GM18507 (cell line): ENCODE measurements at places on chromosomes 2 and 18.

- DNase-seq: peak; percentile 2
Measured at GRCh38 chr2:30584116-30584515, 137.1 kb downstream of the LCLAT1 start.

DNA sequence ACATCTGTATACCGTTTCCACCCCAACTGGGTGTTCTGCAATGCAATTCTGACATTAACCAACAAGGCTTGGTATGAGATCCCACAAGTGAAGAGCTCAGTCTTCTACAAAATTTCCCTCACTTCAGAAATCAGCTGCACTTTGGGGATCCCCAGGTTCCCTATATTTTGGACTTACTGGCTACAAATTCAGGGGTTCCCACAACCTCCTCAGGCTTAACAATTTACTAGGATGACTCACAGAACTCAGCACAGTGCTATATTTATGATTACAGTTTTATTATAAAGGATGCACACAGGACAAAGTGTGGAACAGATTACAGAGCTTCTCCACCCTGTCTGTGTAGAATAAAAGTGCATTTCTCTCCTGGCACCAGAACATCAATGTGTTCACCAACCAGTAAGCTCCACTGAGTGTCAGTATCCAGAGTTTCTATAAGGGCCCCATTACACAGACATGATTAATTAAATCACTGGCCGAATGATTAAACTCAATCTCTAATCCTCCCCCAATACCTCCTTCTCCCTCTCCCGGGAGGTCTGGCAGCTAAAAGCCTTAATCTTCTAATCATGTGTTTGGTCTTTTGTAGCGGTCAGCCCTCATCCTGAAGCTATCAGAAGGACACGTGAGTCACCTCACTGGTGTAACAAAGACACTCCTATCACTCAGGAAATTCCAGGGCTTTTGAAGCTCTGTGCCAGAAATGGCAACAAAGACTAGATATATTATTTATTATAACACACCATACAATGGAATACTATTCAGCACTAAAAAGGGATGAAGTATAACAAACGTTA lies 84.6 kb downstream of the SLC66A3 start:
- no peak for DNase-seq

- no peak for DNase-seq
Measured at GRCh38 chr2:178159966-178160365, 34.3 kb upstream of the OSBPL6 start.

DNA sequence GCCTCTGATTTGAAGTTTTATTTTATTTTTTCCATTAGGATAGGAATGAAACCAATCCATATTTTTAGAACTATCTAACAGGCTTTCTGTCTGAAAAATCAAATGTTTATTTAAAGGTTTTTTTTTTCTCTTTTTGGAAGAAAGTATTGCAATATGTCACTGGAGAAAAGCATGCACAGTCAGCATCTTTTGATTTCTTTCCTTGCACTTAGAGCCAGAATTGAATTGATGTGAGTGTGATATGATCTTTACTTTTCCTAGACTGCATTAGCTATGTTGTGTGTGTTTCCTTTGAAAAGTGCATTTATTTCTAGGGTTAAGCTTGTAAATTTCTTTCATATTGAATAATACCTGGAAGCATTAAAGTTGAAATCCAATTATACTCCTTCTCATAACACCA lies 87.6 kb downstream of the ASXL3 start:
- no peak for DNase-seq

GRCh38 chr2:6946722-6947121 lies 29.5 kb downstream of the RNF144A start:
- DNase-seq: no peak

DNA sequence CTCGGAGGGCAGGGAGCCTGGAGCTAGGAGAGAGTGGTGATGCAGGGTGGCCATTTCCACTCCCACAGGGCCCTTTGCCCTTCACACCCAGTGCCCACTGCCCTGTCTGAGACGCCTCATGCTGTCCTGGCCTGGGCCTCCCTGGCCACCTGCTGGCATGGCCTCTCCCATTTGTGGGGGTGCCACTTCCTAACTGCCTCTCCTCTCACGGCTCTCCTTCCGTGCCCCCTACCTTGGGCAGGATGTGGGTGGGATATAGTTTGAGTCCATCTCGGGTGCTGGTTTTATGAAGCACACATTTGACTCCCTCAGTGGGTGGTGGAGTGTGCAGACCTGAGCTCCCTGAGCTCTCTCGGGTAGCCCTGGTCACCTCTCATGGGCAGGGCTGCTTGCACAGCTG lies 46.0 kb downstream of the DGKD start:
- DNase-seq: no peak

DNA sequence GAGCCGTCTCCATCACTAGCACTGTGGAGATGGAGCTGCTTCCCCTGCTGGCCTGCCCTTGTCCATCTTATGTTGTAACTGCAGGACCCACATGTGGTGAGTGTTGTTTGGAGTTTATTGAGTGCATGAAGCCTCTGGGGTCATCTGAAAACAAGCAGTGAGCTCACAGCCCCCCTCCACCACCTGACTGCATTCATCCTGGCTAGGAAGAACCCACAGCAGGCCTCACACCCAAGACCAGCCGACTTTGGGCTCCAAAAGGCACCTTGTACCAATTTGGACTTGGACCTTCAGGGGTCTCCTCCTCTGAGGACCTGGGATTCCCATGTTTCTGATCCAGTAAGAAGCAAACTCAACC lies 116.1 kb downstream of the TWIST2 start:
- no peak for DNase-seq

- no peak for DNase-seq
Measured at GRCh38 chr2:162025121-162025911, 48.7 kb downstream of the DPP4 start.

GRCh38 chr2:189439342-189439741 lies 1.9 kb upstream of the WDR75 start:
- no peak for DNase-seq

DNA sequence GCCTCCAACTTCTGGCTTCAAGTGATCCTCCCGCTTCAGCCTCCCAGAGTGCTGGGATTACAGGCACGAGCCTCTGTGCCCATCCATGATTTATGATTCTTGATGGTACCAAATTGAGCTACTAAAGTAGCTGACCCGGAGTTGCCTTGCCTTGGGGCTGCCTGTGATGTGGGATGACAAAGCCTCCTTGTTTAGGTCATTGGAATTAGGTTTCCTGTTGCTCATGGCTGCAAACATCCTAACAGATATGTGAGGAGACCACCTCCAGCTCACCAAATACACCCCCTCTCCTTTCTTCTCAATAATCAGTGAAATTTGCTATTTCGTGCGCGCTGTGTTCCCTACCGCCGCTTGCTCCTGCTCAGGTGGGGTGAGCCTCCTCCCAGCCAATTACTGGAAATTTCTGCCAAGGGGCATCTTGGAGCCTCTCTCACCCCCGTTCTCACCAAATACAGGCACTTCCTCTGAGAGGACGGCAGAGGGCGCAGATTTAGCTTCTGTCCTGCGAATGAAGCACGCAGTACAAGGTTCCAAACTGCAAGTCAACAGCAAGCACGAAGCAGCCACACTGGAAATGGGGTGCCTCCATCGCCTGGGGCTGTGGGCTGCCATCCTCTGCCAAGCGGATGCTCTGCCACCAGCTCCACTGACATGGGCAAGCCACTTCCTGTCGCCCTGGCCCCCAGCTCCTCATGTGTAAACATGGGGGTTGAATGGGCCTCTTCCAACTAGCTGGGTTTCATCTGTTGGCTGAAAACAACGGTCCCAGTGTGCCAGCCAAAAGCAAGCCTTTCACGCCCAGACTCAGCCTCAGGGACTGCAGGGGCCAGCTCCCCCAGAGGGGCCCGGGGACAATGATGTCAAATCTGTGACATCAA lies 71.7 kb downstream of the NCAPH start:
- DNase-seq: peak; percentile 71

GRCh38 chr18:61833978-61834377 lies 58.8 kb downstream of the RNF152 start:
- no peak for DNase-seq

GRCh38 chr2:164722616-164723338 lies 101.5 kb upstream of the GRB14 start:
- no peak for DNase-seq

DNA sequence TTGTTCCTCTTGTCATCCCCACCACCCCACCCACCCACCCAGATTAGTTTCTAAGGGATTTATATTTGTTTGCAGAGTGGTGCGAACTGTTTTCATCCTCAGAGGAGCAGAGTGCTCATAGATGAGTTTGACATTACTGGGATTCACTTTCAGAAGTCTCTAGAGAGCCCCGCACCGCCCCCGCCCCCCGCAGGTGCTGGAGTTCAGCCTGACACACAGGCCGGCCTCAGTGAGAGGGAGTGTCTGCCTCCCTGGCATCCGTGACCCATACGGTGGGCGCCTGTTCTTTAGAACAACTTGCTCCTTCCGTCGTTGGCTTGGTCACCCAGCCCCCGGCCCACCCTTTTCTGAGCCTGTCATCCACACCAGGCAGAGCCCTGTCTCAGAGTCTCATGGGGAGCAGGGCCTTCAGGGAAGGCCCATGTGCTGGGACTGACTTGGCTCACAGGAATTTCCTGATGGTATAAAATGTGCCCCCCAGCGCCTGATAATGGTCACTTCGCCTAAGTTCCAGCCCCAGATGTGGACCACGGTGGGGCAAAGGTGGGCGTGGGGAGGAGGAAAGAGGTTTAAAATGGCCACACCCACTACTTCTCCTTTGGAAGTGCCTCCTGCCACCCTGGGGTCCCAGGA lies 44.3 kb downstream of the HPCAL1 start:
- no peak for DNase-seq

DNA sequence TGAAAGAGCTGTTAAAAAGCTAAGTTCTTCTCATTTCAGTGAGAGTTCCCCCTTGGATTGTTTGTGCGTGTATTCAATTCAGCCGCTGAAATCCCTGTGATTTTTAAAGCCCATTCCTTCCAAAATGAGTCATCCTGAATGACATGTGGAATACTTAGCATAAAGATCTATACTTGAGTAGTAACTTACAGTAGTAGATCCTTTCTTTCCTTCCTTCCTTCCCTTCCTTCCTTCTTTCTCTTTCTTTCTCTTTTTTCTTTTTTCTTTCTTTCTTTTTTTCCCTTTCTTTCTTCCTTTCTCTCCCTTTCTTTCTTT lies 18.2 kb upstream of the SOX11 start:
- no peak for DNase-seq

DNA sequence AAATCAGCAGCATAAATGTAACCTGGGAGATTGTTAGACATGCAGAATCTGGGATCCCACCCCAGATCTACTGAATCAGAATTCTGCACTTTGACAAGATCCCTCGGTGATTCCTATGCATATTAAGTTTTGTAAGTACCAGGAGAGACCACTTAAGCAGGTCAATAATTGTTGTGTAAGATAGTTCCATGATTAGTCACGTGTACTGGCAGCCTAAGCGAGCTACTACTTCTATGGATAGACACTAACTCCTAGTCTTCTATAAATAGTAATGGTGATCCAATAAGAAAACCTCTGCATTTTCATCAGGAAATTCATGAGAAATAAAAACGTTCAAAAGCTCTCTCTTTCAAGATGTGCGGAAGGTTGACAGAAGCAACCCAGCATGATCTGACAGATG lies 988.2 kb upstream of the CHAC2 start:
- no peak for DNase-seq

DNA sequence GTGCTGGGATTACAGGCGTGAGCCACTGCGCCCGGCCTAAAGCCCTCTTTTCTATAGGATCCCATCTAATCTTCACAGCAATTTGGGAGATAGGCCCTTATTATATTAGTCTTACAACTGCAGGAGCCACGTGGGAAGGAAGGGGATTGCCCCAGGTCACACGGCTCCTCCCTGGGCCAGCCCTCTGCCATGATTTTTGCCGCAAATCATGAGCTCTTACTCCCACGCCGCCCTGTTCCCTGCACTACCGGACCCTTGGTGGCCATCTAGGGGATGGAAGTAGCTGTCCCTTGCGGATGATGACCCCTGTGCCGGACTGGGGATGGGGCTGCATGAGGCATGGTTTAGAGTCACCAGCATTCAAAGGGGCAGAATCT lies 28.4 kb upstream of the PTMA start:
- DNase-seq: no peak

DNA sequence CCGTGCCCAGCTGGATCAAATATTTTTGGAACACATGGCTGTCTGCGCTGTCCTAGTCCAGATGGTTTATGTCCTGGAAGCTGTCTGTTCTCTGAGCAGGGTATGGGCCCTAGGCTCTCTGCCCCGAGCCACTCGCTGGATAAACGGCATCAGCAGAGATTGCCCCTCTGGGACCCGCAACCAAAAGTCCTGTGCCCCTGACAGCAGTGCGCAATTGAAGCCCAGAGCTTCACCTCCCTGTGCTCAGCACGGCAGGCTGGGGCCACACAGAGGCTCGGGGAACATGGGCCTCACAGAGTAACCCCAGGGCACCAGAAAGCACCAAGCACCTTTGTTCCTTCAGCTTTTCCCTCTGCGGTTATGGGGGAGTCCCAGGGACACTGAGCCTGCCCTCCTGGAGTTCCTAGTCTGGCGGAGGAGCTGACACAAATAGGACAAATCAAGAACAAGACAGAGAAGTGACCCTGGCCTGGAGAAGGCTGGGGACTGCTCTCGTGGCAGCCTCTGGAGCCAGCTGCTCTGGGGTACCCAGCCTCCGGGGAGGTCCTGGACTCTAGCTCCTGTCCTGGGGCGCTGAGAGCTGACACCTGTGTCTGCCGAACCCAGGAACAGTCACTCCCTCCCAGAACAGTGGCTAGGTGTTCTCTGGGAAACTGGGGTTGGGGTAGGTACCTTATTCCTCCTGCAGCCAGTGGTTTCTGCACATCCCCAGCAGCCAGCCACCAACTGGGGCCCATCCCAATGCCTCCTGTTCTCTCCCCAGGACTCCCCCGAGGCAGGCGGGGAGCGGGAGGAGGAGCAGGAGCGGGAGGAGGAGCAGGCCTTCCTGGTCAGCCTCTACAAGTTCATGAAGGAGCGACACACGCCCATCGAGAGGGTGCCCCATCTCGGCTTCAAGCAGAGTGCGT lies 12.3 kb downstream of the ARID5A start:
- DNase-seq: no peak

DNA sequence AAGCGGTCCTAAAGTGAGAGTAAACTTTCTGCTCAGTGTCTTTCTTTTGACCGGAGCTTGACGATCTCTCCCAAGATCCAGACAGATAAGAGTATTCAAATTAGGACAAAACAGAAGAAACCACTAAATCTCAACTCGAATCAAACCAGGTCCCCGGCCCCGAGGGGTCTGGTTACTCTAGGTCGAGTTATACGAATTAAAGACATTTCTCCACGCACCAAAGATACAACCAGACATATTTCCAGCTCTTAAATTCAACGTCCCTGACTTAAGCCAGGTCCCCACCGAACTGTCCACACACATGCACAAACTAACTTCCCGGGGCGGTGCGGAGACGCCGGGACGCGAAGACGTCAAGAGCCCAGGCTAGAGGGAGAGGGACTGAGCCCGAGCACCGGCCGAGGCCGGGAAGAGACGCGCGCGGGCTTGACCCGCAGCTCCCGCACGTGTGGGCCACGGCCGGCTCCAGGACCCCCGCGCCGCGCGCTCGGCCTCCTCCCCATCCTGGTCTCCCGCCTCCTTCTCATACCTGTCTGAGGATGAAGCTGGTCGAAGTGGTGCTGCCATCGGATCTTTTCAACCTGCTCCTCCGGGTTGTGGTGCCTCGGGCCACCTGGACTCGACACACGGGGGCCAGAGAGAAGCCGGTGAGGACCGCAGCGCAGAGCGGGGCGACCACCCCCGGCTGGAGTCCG lies 896 bp downstream of the CACNB4 start:
- DNase-seq: peak; percentile 14

GRCh38 chr18:50875966-50876536 lies 2.9 kb upstream of the ME2 start:
- no peak for DNase-seq
